ENCODE measurements at places on chromosomes 3 and 15. TPM values are rescaled to one million over a fixed set of nuclear protein-coding genes. Genes with fewer than 3 reads are reported as not detected.

ITGA11 gene
- 0.60 TPM for total RNA-seq

CGNL1 gene
- 67.1 TPM for total RNA-seq

P2RY13 gene
- not detected for total RNA-seq

SLC49A4 gene
- 8.5 TPM for total RNA-seq

Measured in WTC11 (cell line).